ENCODE measurements at places on chromosomes 2 and 18.

GRCh38 chr18:28723506-28723905 lies 546.6 kb upstream of the CDH2 start:
- no peak for DNase-seq

- DNase-seq, result no peak
These were observed 108.5 kb upstream of the LYPD6 start for GRCh38 chr2:149221898-149222297.

DNA sequence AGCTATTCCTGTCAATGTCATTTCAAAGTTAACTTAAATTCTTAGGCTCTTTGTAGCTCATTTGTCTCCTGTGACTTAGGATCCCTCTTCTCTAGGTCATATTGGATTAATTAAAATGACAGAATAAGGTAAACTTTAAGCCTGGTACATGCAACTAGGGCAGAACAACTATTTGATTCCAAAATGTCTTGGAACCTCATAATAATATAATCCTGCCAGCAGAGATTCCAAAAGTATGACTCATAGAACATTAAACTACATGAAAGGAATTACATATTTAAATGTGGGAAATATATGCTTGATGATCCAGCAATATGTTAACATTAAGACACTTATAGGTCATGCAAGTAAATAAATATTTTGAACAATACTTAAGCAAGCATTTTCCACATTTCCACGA lies 63.3 kb downstream of the COL3A1 start:
- DNase-seq, result no peak

DNA sequence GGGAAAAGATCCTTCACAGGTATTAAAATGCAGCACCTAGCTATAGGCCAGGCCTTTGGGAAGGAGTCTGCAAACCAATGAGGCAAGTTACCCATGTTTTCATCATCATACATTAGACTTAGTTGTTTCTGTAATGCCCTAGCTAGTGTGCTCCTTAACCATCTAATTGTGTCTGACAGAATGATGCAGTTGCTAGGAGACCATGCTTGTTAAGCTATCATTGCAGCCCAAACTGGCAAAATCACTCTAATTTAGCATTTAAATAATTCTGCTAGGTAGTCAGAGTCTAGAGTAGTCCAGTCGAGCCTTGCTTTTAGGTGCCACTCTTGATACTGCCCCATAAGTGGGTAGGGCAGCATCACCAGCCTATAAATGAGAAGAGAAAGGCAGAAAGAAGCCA lies 34.9 kb downstream of the GAD1 start:
- no peak for DNase-seq

GRCh38 chr2:25194576-25195122 lies 26.3 kb upstream of the POMC start:
- no peak for DNase-seq

GRCh38 chr2:230700447-230700846 lies 12.2 kb upstream of the CAB39 start:
- no peak for DNase-seq

GRCh38 chr2:157428500-157429175 lies 15.3 kb downstream of the CYTIP start:
- DNase-seq, result no peak

DNA sequence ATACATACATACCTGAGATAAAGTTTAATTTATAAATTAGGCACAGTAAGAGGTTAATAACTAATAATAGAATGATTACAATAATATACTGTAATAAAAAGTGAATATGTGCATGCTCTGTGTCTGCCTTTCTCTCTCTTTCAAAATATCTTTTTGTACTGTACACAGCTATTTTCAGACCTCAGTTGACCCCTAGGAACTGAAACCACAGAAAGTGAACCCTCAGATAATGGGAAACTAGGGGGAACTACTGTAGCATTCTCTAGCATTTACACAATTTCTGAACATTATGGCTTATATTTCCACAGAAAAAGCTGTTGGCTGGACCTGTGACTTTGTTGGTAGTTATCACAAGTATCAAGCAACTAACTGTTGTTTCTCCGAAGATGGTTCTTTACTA lies 25.9 kb downstream of the WDR75 start:
- no peak for DNase-seq

DNA sequence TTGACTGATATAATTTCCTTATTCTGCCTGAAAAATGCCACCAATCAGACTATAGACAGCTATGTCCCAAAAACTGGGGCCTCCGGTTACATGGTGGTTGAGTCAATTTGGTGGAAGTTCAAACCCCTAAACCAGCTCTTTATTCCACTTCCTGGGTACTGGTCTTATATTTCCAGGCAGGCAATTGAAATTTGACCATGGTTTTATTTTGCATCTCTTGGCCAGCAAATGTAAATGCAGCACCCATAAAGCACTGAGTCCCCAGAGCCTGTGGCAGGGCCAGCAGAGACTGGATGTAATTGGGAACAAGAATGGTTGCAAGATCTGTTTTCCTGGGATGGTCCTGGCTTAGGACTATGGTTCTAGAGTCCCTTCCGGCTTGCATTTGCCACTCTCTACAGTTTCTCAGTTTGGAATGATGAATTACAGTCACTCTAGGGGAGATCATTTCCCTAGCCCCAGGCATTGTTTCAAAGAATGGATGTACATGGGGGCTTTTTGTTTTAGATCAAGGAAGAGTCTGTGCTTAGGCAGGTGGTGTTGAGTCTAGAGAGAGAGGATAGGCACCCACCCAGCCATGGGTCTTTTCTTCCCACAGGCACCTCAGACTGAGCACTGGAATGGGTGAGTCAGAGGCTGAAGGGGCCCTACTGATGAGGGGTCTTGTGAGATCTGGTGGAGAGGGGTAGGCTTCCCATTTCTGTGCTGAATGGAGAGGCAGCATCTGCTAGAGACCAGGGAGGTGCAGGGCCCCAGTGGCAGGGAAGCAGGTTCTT lies 108.4 kb upstream of the CDC42EP3 start:
- no peak for DNase-seq

- DNase-seq, result no peak
These were observed 20.7 kb downstream of the INPP5D start for GRCh38 chr2:233080836-233081229.

DNA sequence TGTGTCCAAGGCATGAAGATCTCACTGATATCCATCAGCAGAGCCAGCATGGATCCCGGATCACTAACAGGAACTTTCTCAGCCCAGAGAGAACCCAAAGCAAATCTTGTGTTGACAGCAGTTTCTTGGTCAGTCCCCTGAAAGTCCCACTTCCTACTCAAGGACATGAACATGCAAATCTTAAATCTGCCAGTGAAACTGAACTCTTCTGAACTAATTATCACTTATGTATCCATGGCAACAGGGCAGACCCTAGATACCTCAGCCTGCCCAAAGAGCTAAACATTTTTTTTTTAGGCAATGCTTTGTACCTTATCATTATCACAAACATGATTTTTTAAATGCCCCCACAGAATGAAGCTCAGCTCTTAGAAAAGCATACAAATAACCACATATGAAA lies 127.8 kb upstream of the DDX18 start:
- no peak for DNase-seq

DNA sequence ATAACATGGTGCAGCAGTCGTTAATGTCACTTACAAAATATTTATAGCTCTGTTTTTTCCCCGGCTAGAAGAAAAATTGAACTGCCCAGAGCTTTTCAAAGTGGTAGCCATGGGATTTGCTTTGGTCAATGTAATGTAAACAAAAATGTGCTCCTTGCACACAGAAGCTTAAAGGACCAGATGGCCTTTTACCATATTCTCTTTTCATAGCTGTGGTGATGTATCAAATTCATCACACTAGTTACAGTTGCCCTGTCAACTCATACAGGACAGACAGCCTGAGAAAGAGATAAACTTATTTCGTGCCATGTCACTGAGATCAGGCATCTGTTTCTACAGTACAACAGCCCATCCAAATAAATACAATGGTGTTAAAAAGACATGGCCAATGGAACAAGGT lies 368.1 kb upstream of the CDH19 start:
- no peak for DNase-seq

DNA sequence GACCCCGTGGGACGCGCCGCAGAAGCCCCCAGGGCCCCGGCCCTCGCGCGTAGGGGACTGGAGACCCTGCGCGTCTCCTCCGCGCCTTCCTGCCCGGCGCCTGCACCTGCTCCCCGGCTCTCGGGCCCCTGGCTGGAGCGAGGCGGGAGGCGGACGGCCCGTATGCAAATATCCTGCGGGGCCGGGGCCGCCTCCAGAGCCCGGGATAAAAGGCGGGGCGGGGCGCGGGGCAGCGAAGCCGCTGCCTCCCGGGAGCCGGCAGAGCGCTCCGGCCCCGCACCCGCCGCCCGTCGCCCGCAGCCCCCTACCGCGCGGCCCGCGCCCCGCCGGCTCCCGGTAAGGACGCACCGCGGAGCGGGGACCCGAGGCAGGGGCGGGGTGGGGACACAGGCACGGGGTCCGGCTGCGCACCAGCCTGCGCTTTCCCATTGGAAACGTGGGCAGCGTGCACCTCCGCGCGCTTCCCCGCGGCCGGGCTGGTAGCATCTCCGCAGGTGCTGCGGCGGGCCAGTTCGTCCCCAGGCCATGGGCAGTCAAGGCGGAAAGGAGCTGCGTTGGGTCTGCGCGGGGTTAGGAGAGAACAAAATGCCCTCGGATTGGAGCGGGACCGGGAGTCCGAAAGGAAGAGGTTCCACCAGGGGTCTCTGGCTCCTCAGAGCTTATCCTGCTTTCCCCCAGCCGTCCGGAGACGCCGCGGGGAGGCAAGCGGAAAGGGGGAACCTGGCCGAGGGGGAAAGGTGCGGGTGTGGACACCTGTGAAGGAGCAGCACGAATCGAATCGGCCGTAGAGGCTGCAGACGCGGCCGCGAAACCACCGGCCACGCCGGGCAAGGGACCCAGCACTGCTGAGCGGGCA lies at the start of gene ATP6V1C2:
Gene ATP6V1C2, plus strand, starts transcription at position 235 of the 856 bp plus-strand sequence. CDS start 1,220 bp downstream, outside the sequence.
- DNase-seq, result no peak

GRCh38 chr18:23363865-23364570 lies 89.1 kb upstream of the RIOK3 start:
- no peak for DNase-seq

- DNase-seq, result no peak
These were observed 700.0 kb upstream of the SOX11 start for GRCh38 chr2:4992226-4992625.

DNA sequence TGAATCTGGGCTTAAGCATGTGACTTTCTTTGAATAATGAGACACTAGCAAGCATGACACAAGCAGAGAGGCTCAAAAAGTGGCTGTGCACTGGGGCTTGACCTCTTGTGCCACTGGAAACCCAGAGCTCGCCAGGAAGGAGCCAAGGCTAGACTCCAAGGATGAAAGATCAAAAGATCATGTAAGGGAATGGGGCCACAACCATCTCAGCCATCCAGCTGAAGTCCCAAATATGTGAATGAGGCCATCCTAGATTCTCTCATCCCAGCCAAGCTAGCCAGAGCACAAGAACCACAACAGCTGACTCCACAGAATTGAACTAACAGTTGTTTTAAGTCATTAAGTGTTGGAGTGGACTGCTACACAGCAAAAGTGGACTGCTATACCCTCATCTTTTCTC lies 288.1 kb downstream of the CCDC178 start:
- DNase-seq, result no peak

DNA sequence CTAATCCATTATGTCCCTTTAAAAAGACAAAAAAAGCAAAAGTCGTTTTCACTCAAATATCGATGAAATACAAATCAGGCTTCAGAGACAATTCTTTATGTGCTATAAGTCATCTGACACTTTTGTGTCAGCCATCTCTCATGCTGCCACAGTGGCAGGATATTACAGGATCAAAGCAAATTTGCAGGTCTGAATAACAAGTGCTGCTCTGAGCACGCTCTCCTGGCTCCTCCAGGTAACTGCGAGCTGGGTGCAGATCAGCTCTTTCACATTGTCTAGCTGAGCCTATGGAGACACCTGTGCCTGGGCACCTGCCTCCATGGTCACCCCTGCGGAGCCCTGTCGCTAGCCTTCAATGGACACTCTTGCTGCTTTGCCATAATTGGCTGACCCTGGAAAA lies 250.2 kb upstream of the RAB12 start:
- no peak for DNase-seq

- no peak for DNase-seq
These were observed 9.2 kb upstream of the SP9 start for GRCh38 chr2:174325373-174326160.
